ENCODE measurements at places on chromosomes 5 and 9. TPM values are rescaled to one million over a fixed set of nuclear protein-coding genes. Genes with fewer than 3 reads are reported as not detected.

The NMUR2 gene
- not detected for total RNA-seq

The STKLD1 gene
- total RNA-seq, result 2.0 TPM

The PCDHA10 gene
- total RNA-seq, result 20.4 TPM

The C9orf153 gene
- 1.6 TPM for total RNA-seq

The IL9 gene
- total RNA-seq, result not detected

The LRRTM2 gene
- 39.1 TPM for total RNA-seq

The MFAP3 gene
- 115 TPM for total RNA-seq

The ADAMTSL1 gene
- 17.5 TPM for total RNA-seq

The IRX2 gene
- 17.6 TPM for total RNA-seq

The TERT gene
- not detected for total RNA-seq

The PCDHA9 gene
- total RNA-seq, result 22.7 TPM

The HMCN2 gene
- 2.3 TPM for total RNA-seq

The ZNF462 gene
- 102 TPM for total RNA-seq

The UBQLN1 gene
- 140 TPM for total RNA-seq

The TYRP1 gene
- total RNA-seq, result 4.0 TPM

The SLC35A4 gene
- total RNA-seq, result 11.5 TPM

The CDKN2B gene
- 0.09 TPM for total RNA-seq

The FAM221B gene
- total RNA-seq, result not detected

The BAAT gene
- not detected for total RNA-seq

The CTXN3 gene
- total RNA-seq, result 2.8 TPM

Measured in cerebellum (tissue), 4 donors.